ENCODE measurements at places on chromosomes 6 and 20.
A peak's percentile ranks its signal among the peaks of the same experiment; 100 is the strongest.

DNA sequence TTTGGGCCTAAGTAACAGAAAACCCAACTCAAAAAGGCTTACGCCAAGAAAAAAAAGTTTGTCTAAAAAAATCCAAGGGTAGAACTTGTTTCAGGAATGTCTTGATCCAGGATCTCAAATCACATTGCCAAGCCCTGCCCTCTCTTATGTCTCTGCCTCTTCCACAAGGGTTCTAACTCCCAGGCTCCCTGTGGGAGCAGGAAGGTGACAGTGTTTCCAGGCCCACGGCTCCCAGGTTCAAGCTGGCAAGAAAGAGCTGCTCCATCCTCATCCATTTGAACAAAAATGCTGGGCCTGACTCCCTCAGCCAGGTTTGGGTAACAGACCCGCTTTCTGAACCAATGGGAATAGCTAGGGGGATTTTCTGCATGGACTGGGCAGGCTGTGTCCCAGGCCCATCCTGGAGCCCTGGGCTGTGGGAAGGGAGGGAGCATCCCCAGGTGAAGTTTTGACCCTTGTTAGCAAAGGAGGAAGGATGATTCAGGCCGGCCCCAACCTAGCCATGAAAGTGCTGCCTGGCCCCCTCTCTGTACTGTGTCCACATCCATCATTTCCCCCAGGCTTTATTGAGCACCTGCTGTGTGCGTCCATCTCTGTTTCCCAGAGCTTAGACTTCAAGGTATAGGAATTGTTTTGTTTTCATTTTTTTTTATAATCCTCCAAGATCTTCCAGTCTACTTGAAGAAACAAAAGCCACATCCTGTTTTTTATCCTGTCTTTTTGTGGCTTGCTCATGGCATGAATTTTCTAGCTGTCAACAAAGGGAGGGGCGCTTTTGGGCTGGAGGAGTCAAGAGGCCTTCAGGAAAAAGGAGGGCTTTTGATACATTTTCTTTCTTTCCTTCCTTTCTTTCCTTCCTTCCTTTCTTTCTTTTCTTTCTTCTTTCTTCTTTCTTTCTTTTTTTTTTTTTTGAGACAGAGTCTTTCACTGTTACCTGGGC, 159.8 kb downstream of the TFAP2C start:
- DNase-seq = no peak
- H3K4me3 ChIP-seq = no peak overlapping the region
- no peaks in the 10 kb centered on the region for H3K36me3 ChIP-seq
- peaks cover 5% of the 10 kb centered on the region for H3K27me3 ChIP-seq

DNA sequence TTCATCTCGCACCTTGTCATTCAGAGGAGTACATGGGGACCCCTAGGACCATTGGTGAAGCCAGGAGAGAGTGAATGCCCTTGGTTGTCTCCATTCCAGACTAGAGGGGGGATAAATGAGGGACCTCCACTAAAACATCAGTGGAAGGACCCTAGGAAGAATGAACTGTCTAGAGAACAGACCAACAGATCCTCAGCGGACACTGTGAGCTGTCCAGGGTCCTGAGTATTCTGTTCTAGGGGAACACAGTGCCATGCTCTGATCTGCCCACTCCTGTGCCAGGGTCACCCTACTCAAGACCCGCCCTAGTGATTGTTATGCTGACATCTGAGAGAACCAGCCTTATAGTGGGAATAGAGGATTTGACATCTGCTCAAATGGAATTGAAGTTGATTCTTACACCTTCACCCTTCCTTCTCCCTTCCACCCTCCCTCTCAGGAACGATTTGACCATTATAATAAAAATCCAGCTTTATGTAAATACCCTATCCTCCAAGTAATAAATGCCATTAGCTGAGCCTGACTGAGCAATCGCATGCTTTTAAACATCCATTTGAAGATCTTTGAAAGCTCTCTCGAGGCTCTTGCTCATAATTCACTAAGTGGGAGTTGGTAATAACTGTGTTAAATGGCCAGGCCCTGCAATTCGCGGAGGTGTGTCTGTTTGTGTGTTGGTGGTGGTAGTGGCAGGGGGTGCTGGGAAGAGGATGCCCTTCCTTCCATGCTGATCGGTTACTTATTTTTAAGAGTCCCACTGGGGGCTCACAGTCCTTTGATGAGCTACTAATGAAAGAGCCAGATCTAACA, 43.6 kb upstream of the SLC32A1 start:
- H3K27me3 ChIP-seq = peaks cover 28% of the 10 kb centered on the region
- H3K27ac ChIP-seq = no peak overlapping the region
- no peak overlapping the region for H3K4me3 ChIP-seq
- H3K36me3 ChIP-seq = no peaks in the 10 kb centered on the region
- DNase-seq = peak; percentile 65
- no peaks in the 10 kb centered on the region for H3K4me1 ChIP-seq

DNA sequence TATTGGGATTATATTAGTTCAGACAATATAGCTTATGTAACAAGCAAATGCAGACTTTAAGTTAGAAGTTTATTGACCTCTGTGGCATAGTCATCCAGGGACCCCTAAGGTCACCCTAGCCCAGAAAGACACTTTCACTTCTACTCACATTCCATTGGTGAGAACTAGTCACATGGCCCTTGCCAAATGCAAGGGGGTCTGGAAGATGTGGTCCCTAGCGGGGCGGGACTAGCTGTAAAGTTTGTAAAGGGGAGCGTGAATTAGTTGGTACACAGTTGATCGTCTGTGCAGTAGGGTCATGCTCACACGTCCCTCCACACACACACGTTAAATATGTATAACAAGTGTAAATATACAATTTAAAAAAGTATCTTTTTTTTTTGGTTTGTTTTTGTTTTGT, 9.3 kb downstream of the HNF4A start:
- H3K27me3 ChIP-seq = peaks cover 4% of the 10 kb centered on the region
- no peak for DNase-seq
- H3K36me3 ChIP-seq = no peaks in the 10 kb centered on the region
- no peaks in the 10 kb centered on the region for H3K4me1 ChIP-seq

DNA sequence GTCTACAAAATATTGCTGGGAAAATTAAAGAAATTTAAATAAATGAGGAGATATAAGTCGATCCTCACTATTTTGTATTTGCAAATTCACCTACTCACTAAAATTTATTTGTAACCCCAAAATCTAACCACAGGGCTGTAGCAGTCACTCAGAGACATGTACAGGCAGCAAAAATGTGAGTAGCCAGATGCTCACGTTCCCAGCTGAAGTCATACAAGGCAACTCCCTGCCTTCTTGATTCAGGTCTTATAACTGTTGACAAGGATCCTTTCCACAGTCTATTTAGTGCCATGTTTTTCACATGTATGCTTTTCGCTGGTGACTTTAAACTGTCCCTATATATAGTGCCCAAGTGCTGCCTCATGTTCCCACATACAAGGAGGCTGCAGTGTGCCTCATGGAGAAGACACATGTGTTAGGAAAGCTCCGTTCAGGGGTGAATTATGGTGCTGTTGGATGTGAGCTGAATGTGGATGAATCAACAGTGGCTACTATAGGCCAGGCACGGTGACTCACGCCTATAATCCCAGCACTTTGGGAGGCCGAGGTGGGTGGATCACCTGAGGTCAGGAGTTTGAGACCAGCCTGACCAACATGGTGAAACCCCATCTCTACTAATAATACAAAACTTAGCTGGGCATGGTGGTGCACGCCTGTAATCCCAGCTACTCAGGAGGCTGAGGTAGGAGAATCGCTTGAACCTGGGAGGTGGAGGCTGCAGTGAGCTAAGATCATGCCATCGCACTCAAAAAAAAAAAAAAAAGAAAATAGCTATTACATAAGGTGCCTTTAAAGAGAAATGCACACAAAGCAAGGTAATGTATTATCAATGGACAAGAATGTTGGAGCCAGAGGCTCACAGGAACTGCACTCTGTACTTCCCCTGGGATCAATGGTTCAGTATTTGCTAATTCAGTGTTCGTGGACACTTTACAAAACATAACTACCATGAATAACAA, 55.3 kb downstream of the STK35 start:
- DNase-seq = no peak
- no peak overlapping the region for H3K27ac ChIP-seq
- no peaks in the 10 kb centered on the region for H3K4me1 ChIP-seq
- no peaks in the 10 kb centered on the region for H3K36me3 ChIP-seq

DNA sequence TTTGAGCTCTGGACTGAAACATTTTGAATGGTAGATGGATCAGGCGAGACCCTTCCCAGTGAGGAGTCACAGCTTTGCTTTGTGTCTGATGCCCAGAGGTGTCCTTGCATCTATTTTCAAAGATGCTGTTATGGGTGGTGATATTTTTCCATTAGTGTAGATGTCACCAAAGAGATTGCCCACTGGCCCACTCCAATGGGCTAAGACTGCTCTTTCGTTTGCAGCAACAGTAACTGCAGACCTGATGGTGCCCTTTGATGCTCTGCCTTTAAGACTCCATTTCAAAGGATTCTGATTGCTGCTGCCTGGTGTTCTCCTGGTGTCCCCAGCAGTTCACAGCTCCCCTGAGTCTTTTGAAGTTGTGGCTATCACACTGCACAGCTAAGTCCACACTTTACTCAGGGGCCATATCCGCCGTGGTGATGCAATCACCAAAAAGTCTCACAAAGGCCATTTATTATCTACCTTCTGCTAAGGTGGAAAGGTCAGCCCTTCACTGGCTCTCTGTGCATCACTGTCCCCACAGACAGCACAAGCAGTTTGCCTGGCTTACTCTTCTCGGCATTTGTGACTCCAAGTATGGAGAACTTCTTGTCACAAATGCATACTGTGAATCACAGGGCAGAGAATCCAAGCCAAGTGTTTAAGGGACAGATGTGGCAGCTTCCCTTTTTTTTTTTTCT, 56.4 kb downstream of the NOX3 start:
- DNase-seq = no peak
- H3K36me3 ChIP-seq = no peaks in the 10 kb centered on the region
- H3K27ac ChIP-seq = no peak overlapping the region
- no peak overlapping the region for H3K4me3 ChIP-seq
- H3K27me3 ChIP-seq = peaks cover 5% of the 10 kb centered on the region

GRCh38 chr20:47993035-47993755, 207.9 kb upstream of the SULF2 start:
- H3K36me3 ChIP-seq = no peaks in the 10 kb centered on the region
- no peak overlapping the region for H3K27ac ChIP-seq
- no peak overlapping the region for H3K4me3 ChIP-seq
- no peak for DNase-seq
- H3K4me1 ChIP-seq = no peaks in the 10 kb centered on the region

DNA sequence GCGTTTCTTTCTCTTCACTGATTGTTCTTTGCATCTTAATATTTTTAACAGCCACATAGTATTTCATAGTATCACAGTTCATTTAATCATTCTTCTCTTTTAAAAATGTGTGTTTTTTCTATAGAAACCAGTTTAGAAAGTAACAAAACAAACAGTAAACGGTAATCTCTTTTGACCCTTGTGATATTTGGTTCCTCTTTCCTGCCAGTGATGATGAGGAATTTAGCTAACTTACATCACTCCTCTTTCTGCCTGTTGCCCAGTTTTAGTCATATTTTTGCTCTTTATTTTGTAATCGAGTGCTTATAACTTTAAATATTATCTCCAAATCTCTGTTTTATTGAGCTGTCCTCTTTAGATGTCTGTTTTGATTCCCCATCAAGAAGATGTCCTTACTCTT, 38.1 kb upstream of the ZBTB24 start:
- no peak for DNase-seq
- H3K36me3 ChIP-seq = peaks cover 2% of the 10 kb centered on the region
- H3K4me3 ChIP-seq = no peak overlapping the region
- no peak overlapping the region for H3K27ac ChIP-seq

- peaks cover 22% of the 10 kb centered on the region for H3K4me1 ChIP-seq
- DNase-seq = no peak
- H3K27me3 ChIP-seq = peaks cover 38% of the 10 kb centered on the region
- H3K4me3 ChIP-seq = peak overlapping the region; percentile 77
Measured at GRCh38 chr20:45346851-45347250, 1.4 kb downstream of the SDC4 start.

All from activated naive CD4-positive, alpha-beta T cell treated with anti-CD3 and anti-CD28 coated beads, Interleukin-2, amount 10 ng/mL, durations not matched to agents 7 days and 5 days (primary cell).